Activated T-helper 1 cell treated with Interleukin-2 at 50 U/mL for 16 hours (primary cell): ENCODE measurements at places on chromosomes 7 and 10.
A peak's percentile ranks its signal among the peaks of the same experiment; 100 is the strongest.

- no peak for DNase-seq
These were observed 21.2 kb downstream of the CYP3A4 start for GRCh38 chr7:99762680-99763327.

GRCh38 chr7:66627881-66628360, 760 bp upstream of the KCTD7 start:
- peak; percentile 3 for DNase-seq

DNA sequence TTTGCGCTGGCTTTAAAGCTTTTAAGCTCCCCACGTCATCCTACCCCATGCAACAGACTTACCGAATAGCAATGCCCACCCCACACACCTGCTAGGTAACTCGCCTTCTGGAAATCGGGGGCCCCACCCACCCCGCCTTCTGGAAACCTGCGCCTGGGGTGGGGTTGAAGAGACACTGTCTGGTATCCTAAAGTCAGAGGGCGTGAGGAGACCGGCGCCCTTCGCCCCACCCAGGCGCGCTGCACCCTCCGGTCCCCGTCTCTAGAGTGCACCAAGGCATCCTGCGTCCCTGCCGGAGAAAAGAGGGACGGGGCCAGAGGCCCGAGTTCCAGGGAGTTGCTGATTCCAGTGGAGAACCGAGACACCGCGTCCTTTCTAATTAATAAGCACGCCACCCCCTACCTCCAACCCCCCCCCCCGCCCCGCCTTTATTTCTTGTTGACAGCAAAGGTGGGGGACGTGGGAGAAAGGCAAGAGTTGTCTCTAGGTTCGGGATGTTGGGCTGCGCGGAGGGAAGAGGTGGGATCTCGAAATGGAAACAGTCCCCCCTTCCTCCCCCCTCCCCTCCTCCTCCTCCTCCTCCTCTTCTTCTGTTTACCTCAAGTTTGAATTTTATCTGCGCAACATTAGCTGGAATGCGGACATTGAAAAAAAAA, 220.9 kb upstream of the MKLN1 start:
- peak; percentile 30 for DNase-seq

DNA sequence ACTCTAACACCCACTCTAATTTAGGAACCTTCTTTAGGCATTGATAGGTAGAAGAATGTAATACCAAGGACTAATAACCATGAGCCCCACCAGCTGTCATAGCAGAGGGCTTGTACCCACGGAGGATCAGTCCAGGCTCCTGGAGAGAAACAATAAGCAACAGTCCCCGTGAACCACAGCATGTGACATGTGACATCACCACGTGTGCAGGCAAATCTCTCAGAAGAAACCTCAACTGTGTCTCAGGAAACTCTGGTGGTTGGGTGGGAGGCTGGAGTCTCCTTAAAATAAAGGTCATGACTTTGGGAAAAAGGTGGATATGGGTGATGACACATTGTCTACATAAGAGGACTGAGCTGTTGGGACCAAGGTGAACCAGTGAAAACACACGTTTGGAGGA, 653.9 kb upstream of the FOXK1 start:
- no peak for DNase-seq

DNA sequence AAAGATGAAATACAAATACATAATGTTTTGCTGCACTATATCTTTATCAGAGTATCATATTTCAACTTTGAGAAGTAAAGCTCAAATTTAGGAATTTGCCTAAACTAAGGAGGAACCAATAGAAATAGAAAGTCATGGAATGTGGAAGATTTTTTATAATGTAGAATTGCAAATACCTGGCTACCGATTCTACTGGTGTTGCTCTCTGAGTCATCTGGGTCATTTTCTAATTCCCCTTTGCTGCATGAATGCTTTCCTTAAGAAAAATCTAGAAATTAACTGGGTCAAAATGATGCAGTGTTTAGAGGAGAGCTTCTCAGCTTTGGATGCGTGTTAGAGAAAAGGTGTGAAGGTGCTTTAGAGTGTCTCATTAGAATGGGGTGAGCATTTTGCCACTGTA, 568.9 kb upstream of the ANKRD30A start:
- no peak for DNase-seq
